ENCODE measurements at places on chromosomes 1 and 21. TPM values are rescaled to one million over a fixed set of nuclear protein-coding genes. Genes with fewer than 3 reads are reported as not detected.

- no peak for DNase-seq
Measured at GRCh38 chr1:170716835-170717429, 53.0 kb downstream of the PRRX1 start.

DNA sequence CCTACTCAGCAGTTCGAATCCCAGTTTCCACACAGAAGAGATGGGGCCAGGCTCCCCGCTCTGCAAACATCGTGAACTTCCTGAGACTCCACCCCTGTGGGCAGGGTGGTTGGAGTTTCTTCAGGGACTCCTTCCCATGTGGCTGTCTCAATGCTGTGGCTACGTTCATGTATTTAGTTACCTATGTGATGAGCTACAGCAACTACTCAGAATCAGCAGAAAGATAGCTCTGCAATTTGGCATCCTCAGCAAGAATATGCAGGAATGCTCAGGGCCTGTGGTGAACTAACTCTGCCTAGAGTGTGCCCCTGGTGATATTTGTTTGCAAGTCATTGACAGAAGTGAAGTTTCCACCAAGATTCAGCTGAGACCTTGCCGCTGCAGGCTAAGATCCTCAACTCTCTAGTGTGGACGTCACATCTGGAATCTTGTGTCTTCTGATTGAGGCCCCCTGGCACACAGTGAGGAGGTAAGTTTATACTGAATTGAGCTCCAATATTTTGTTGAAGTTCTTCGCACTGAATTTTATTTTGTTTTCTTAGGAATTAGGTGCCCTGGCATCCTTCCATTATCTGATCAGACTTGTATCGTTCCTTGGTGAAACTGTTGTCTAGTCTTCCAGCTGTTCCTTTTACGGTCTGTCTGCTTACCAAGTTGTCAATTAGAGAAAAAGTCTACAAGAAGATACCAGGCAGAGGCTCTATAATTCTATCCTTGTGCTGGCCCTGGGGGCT lies 8.2 kb upstream of the GLRX2 start:
- DNase-seq = no peak

Gene S100A14
- polyA plus RNA-seq = not detected

DNA sequence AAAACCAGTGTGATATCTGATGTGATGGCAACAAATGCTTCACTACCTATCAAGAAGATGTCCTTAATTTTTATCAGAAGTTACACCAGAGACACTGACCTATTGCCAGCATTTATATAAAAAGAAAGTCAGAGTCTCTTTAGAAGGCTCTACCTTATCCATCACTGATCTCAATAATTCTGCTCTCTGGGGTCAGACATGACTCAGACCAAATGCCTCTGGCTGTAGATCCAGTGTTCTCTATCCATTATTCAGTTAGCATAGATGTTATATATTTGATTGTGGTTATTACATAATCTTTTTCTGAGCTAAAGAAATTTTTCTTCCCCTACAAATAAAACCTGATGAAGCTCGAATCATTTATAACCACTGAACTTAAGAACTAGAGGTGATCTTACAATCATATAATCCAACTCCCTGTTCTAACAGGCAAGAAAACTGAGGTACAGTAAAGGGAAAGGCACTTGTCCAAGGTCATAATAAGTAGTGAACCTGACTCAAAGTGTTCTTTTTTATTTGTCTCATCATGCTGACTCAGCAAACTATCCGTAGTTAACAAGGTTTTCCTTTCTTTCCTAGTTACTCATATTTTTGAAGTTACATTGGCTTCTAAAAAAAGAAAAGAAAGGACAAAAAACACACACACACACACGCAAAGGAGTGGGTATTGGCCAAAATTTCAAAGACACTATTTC lies 43.6 kb upstream of the ESRRG start:
- no peak for DNase-seq

Gene DMBX1
- not detected for polyA plus RNA-seq

DNA sequence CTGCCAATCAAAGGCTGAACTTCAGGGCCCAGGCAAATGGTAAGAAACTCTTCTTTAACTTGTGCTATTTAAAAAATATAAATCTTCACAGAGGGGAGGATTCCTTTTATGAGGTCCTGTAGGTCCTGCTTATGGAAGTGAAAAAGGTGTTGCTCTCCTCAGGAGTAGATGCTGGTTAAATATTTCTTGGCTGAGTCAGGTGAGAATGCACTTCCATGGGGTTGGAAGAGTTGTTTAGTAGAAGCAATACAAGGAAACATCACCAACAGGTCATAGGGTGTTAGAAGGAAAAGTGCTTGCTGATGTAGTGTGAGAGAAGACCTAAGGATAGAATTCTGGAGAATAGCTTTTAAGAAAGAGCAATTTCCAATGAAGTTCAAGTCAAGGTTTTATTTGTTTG lies 42.2 kb upstream of the ATP1A1 start:
- no peak for DNase-seq

Data from CD14-positive monocyte (primary cell).